Neural crest cell (in vitro differentiated cells): ENCODE measurements at places on chromosomes 2 and 18. TPM values are rescaled to one million over a fixed set of nuclear protein-coding genes. Genes with fewer than 3 reads are reported as not detected.

The SULT1C4 gene
- 7.7 and 8.0 TPM in 2 replicates for total RNA-seq

The CD8A gene
- total RNA-seq, result 0.16 and 0.54 TPM in 2 replicates

The ITGB6 gene
- total RNA-seq, result not detected in 2 replicates

- no peak for DNase-seq
These were observed 132.0 kb upstream of the APCDD1 start for GRCh38 chr18:10322435-10322834.

- DNase-seq, result no peak
These were observed 680.5 kb downstream of the DSC3 start for GRCh38 chr18:30361864-30362540.

DNA sequence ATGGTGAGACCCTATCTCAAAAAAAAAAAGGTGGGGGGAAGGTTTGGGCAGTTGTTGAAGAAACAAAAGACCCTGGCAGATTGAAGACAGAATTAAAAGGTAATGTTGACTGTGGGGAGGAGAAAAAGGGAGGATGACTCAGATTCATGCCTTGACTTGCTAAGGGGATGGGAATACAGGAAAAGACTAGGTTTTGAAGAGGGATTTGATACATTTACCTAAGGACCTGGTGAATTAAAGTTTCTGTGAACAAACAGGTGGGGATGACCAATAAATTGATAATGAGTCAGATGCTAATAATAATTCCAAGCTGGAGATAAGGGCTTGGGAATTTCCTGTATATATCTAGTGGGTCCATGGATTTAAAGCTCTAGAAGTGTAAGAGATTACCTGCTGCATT, 27.6 kb downstream of the TTR start:
- no peak for DNase-seq

DNA sequence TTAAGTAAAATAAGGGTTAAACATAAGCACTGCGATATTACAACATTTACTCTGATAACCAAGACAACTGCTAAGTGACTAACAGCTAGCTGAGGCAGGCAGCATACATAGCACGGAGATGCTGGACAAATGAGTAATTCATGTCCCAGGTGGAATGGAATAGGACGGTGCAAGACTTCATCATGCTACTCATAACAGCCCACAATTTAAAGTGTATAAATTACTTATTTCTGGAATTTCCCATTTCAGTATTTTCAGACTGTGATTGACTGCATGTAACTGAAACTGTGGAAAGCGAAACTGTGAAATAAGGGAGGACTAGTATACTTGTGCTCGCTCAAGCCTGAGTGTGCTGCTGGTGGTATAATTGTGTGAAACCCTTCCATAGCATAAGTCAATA, 12.9 kb downstream of the IER3IP1 start:
- DNase-seq, result no peak

- DNase-seq, result no peak
These were observed 40.3 kb upstream of the HNRNPA3 start for GRCh38 chr2:177172034-177172880.
